CD8-positive, alpha-beta memory T cell (primary cell): ENCODE measurements at places on chromosomes 7 and 10.

GRCh38 chr7:115128154-115128553 lies 206.3 kb downstream of the MDFIC start:
- no peak for DNase-seq

DNA sequence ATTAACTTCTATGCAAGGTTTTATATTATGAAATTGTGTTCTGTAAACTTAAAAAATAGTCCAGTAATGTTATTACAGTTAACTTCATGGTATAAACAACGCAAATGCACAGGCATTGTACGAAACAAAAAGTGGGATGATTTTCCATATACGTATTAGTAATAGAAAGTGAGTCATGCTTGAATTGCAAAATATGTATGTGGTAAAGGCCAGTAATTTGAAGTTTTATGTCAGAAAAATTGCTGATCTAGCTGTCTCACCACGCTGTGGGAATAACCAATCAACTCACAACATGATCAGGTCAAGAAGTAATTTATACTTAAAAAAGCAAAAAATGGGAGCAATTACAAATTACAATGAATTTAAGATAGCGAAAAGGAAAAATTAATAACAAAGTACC lies 37.0 kb upstream of the GLI3 start:
- DNase-seq, result no peak

- DNase-seq, result no peak
Observed at GRCh38 chr7:158246272-158246959, 341.2 kb downstream of the PTPRN2 start.

- DNase-seq, result no peak
Observed at GRCh38 chr10:27531336-27531847, 27.3 kb downstream of the RAB18 start.

GRCh38 chr10:1731592-1731991 lies 5.7 kb downstream of the ADARB2 start:
- no peak for DNase-seq

GRCh38 chr7:48011323-48011722 lies 17.6 kb downstream of the SUN3 start:
- no peak for DNase-seq

- no peak for DNase-seq
Observed at GRCh38 chr10:299969-300368, 164.7 kb downstream of the ZMYND11 start.
